ENCODE measurements at places on chromosomes 3 and 15.

DNA sequence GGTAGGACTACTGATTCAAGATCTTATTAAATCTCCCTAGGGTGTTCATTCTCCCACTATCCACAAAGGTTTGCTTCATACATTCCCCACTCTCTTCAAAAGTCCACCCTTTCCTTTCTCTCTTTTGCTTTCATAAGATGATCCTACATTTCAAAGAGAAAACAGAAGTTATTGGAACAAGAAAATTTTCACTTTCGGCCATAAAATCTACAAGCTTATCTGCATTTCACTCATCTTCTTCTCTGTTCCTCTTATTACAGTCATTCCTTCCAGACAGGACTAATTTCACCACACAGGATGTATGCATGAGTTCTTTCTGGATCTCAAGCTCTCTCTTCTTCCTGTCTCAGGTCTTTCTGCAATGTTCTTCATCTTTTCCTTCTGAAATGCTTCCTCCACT, 238.7 kb downstream of the ISL2 start:
- no peak overlapping the region for H3K27ac ChIP-seq
- no peaks in the 10 kb centered on the region for H3K36me3 ChIP-seq
- DNase-seq = no peak
- no peaks in the 10 kb centered on the region for H3K4me1 ChIP-seq
- H3K27me3 ChIP-seq = no peaks in the 10 kb centered on the region

- no peaks in the 10 kb centered on the region for H3K4me1 ChIP-seq
- H3K4me3 ChIP-seq = no peak overlapping the region
- H3K27me3 ChIP-seq = no peaks in the 10 kb centered on the region
Measured at GRCh38 chr3:23913873-23914743, 2.7 kb downstream of the NKIRAS1 start.

GRCh38 chr3:160808838-160809237, 52.8 kb downstream of the PPM1L start:
- no peak for DNase-seq
- H3K36me3 ChIP-seq = no peaks in the 10 kb centered on the region
- H3K27ac ChIP-seq = no peak overlapping the region
- H3K4me3 ChIP-seq = no peak overlapping the region
- no peaks in the 10 kb centered on the region for H3K27me3 ChIP-seq

DNA sequence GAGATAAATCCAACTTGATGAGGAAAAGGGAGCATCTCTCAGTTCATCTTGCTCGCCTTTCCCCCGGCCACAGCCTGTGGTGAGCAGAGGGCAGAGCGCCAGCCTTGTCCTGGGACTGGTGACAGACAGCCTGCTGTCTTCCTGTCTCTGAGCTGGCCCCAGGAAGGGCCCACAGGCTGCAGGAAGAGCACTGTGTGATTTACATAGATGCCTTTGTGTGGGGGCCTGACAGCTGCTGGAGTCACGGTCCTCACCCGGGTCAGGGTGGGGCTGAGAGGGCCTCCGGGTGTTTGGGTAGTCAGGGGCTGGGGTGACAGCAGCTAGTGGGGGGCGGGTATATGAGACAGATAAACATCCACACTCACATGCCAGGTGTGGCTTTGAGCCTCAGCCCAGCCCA, 29.3 kb downstream of the PLA2G4D start:
- H3K4me3 ChIP-seq = no peak overlapping the region
- no peak overlapping the region for H3K27ac ChIP-seq
- H3K36me3 ChIP-seq = no peaks in the 10 kb centered on the region
- no peaks in the 10 kb centered on the region for H3K27me3 ChIP-seq

DNA sequence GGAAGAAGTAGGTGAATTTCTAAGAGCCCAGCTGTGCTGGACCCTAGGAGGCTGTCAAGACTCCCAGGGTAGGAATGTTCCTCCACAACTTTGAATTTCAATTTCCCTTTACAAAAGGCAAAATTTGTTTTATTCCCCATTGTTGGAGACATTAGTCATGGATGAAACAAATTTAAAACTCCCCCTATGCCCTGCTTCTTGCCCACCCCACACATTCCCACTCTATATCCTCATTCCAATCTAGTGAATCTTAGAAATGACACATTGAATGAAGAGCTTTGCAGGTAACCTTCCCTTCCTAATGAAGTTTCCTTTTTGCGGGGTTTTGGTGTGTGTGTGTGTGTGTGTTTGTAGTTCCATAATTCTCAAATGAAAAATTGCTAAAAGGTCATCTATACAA, 72.6 kb downstream of the CCNL1 start:
- DNase-seq = no peak
- no peaks in the 10 kb centered on the region for H3K36me3 ChIP-seq
- no peaks in the 10 kb centered on the region for H3K27me3 ChIP-seq

- DNase-seq = peak; percentile 71
- no peaks in the 10 kb centered on the region for H3K36me3 ChIP-seq
- H3K4me3 ChIP-seq = no peak overlapping the region
- H3K4me1 ChIP-seq = peaks cover 4% of the 10 kb centered on the region
- no peaks in the 10 kb centered on the region for H3K27me3 ChIP-seq
Measured at GRCh38 chr15:52256366-52256765, 39.2 kb downstream of the MYO5C start.

GRCh38 chr3:23325466-23326065, 122.4 kb downstream of the UBE2E2 start:
- no peaks in the 10 kb centered on the region for H3K27me3 ChIP-seq
- H3K36me3 ChIP-seq = no peaks in the 10 kb centered on the region
- no peak for DNase-seq
- no peak overlapping the region for H3K27ac ChIP-seq
